ENCODE measurements at places on chromosomes 4 and X. TPM values are rescaled to one million over a fixed set of nuclear protein-coding genes. Genes with fewer than 3 reads are reported as not detected.

GRCh38 chr4:175536852-175537453, 275.1 kb downstream of the GPM6A start:
- DNase-seq, result peak; percentile 33

DNA sequence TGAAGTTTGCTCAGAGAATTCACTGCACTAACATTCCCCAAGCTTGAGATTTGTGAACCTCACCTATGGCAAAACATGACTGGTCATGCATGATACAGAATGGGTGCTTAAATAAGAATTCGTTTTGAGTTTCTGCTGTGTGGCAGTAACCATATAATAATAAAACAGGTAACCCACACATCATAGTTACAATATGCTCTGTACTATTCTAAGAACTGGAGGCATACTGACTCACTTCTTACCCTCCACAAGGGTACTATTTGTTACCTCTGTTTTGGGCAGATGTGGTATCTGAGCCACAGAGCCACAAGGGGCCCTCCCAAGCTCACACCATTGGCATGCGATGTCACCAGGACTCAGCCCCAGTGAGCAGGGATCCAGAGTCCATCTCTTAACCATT, 17.6 kb downstream of the SLC2A9 start:
- DNase-seq, result no peak

- DNase-seq, result no peak
Measured at GRCh38 chr4:88033309-88033708, 25.9 kb downstream of the PKD2 start.

Gene PHOX2B
- not detected for total RNA-seq

GRCh38 chrX:110331444-110332030, 13.7 kb upstream of the AMMECR1 start:
- no peak for DNase-seq

DNA sequence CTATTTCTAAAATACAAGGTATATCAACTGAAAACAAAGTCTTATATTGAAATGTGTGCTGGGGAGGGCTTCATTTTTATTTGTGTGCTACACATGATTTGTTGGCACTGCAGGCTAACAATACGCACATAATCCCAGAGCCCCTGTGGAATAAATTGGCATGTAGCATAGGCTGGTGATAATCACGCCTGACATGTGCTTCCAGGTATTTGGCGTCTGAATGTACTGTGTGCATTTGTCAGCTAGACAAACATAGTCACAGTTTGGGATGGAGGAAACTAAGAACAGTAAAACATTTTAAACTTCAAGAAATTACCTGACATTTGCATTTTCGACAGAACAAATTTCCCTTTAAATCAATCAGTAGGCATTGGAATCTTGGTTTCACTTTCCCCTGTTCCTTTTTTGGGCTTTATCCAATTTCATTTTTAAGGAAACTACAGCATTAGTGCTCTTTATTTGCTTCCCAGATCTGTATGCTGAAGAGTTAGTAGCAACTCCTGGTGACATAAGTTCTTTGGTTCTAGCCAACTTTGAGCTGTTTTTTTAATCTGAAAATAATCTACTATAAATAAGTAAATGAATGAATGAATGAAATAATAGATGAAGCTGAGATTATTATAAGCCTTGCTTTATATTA, 472.3 kb downstream of the PDHA2 start:
- no peak for DNase-seq

DNA sequence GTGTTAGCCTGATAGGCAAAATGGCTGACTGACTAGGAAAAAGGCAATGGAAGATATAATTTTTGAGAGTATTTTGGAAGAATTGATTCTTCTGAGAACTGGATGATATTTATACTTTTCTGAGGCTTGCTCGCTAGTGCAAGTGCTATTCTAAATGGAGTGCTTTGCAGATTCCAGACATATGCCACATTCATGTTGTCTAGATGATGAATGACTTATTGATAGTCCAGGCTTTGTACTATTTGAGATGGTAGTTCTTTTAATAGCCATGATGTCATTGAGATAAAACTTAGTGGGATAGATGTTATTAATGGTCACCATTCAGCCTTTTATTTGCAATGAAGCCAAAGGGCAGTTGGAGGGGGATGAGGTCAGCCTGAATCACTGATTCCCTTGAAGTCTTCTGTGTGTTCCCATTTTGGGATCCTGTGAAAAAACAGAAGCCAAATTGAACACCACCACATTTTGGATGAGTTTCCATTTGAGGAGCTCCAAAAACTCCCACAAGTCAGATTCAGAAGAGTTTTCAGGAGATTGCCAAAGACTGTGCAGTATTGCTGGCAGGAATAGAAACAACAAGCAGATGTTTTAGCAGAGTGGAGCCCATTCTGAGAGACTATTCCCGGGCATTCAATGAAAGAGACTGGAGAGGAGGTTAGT, 184.1 kb downstream of the IL1RAPL2 start:
- no peak for DNase-seq

GRCh38 chr4:171919314-171919713, 106.1 kb downstream of the GALNTL6 start:
- DNase-seq, result no peak

Gene ZDHHC15
- total RNA-seq, result 1.1 TPM

- DNase-seq, result no peak
Measured at GRCh38 chr4:63788271-63788670, 621.0 kb downstream of the TECRL start.

GRCh38 chr4:125836597-125837195, 521.9 kb downstream of the FAT4 start:
- DNase-seq, result no peak

Gene SLC10A4
- total RNA-seq, result not detected

DNA sequence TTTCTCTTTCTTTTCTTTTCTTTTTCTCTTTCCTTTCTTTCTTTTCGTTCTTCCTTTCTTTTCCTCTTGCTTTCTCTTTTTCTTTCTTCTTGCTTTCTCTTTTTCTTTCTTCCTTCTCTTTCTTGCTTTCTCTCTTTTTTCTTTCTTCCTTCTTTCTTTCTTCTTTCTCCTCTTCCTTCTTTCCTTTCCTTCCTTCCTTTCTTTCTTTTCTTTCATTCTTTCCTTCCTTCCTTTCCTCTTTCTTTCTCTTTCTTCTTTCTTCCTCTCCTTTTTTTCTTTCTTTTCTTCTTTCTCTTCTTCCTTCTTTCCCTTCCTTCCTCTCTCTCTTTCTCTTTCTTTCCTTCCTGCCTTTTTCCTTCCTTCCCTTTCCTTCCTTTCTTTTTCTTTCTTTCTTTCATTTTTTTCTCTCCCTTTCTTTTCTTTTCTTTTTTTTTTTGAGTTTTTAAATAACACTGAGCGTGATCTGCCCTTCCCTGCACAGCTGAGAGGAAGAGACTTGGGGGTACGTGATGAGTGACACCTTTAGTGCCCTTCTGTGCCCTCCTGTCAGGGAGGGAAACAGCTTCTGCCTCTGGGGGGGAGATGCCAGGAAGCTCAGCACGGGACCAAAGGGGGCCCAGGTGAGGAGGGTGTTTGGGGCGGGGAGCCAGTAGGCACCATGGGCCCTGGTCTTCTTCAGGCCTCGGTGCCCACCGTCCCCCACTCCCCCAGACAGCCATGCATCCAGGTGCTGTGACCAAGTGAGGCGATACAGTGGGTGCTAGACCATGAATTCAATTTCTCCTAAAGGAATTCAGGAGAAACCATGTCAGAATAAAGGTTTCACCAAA, 36.6 kb upstream of the CDKN2AIP start:
- DNase-seq, result no peak

GRCh38 chrX:111649638-111650037, 31.3 kb upstream of the ALG13 start:
- DNase-seq, result no peak

DNA sequence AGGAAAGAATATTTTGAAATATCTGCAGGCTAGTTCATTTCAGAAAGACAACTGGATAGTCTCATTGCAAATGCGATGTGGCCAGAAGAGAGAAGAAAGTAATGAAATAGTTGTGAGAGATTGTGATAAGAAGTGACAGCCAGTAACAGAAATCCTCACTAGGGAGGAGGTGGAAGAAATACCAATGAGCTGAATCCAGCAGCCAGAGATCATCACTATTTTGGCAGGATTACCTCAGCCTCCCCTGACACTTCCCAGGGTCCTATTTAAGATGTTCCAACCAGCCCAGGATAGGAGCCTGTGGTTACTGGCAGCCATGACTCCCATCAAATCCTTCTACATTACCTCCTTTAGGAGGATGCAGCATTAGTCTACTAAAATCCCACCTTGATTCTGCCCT, 76.7 kb upstream of the ARHGAP24 start:
- DNase-seq, result no peak

Gene BLTP1
- total RNA-seq, result 15.5 TPM

Gene DCX
- not detected for total RNA-seq

Gene SLC4A4
- 4.6 TPM for total RNA-seq

Gene ARHGAP36
- total RNA-seq, result not detected

Gene FGF16
- not detected for total RNA-seq

- DNase-seq, result no peak
Measured at GRCh38 chr4:156838761-156839160, 132.8 kb downstream of the PDGFC start.

DNA sequence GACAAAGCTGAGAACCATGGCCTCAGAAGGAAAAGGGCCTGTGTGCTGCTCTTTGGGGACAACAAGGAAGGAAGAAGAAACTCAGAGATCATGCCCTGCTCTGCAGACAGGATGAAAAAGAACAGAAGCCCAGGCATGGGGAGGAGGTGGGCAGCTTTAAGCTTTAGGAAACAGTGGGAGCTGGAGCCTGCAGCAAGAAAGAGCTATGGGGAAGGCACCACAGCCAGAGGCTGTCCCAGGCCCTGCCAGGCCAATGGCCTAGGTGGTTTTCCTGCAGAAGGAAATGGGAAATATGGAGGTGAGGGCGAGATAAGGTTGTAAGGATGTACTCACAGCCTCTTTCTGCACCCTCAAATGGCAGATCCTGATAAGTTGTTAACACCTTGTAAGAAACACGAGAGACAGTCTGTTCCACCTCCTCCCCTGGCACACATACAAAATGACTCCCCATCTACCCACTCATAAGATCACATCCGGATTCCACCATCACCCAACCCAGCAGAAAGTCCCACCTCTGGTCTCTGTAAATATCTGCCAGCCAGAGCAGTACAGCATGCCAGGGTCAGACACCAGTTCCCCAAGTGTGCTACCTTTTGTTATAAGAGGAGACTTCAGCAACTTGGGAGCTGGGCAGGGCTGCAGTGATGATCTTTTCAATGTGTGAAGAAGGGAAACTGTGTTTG, 105.2 kb downstream of the RTL5 start:
- DNase-seq, result no peak

DNA sequence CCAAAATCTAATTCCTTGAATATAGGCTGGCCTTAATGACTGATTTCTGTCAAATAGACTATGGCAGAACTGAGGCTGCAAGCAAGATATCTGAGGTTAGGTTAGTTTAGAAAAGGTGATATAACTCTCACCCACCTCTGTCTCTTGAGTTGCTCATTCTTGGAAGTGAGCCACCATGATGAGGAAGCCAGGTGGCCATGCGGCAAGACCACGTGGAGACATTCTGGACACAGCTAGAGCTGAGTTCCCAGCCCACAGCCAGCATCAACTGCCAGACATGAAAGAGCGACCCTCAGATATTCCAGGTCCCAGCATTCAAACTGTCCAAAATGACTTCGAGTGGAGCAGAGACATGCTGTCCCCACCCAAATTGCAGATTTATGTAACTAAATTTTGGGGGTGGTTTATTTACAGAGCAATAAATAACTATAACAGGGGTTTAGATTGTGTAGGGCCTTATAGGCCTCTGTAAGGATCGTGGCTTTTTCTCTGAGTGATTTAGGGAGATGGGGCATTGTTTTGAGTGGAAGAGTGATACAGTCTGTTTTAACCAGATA, 33.7 kb downstream of the USP53 start:
- no peak for DNase-seq

- no peak for DNase-seq
Measured at GRCh38 chr4:67131224-67131623, 414.1 kb downstream of the CENPC start.

DNA sequence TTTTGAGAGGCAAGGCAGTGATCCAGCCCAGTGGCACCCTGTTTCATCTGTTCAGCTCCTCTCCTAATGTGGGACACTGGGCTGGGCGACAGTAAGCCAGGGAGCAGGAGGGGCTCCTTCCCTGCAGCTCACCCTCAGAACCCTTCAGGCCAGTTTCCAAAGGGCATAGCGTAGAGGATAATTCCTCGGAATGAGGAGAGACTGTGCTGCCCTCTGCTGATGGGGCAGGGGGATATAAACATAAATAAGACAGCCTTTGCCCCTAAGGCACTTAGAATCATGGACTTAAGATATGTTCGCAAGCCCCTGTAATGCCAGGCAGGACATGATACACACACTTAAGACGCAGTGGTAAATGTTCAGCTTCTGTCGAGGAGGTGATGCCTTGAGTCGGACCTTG, 27.9 kb upstream of the ZNF185 start:
- no peak for DNase-seq

DNA sequence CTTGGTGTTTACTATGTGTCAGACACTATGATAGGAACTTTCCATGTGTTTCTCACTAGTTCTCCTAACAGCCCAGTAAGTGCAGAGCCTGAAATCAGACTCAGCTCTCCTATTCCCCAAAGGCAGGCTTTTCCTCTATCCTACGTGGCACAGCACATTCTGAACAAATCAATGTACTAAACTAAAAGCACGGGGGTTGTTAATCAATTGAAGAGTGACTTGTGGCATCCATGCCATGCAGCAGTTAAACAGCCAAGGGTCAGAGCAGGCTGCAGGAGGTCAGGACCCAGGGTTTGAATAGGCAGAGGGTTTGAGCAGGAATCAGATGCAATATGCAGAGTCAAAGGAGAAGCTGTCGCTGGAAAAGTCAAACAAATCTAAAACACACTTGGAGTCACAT, 289.7 kb upstream of the LDB2 start:
- DNase-seq, result no peak

Gene MAGEB2
- total RNA-seq, result not detected

GRCh38 chrX:110512341-110512740, 153.7 kb downstream of the RTL9 start:
- no peak for DNase-seq

Gene ZNF630
- 1.5 TPM for total RNA-seq

GRCh38 chrX:650811-651210, 20.2 kb downstream of the SHOX start:
- DNase-seq, result no peak

Gene GSTCD
- 22.7 TPM for total RNA-seq

- DNase-seq, result no peak
Measured at GRCh38 chr4:183329954-183330742, 7.9 kb upstream of the CLDN24 start.

- DNase-seq, result peak; percentile 60
Measured at GRCh38 chr4:36835246-36835645, 409.3 kb upstream of the NWD2 start.

GRCh38 chr4:79155336-79155735, 170.5 kb downstream of the NAA11 start:
- DNase-seq, result no peak

- no peak for DNase-seq
Measured at GRCh38 chr4:88911246-88912212, 145.5 kb downstream of the FAM13A start.
